ENCODE measurements at places on chromosomes 2 and 18.

GRCh38 chr2:148103946-148104345 lies 83.1 kb downstream of the MBD5 start:
- DNase-seq = no peak

DNA sequence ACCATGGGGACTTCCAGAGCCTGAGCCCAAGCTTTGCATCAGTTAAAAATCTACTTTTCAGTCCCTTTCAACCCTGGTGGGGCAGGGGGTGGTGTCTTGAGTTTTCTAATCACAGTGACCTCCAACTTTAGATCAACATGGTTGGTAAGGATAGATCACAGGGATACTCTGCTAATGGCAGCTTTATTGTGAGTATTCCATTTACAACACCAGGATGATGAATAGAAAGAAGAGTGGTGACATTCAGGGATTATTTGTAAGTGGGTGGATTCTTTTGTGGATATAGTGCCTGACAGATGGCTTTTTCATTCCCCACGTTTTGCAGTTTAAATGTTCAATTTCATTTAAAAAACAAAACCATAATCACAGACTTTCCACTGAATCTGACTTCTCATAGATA lies 51.3 kb downstream of the ZNF532 start:
- no peak for DNase-seq

GRCh38 chr2:112942654-112943002 lies 31.7 kb downstream of the IL37 start:
- DNase-seq = no peak

- DNase-seq = no peak
Measured at GRCh38 chr2:23036629-23037028, 348.4 kb upstream of the KLHL29 start.

DNA sequence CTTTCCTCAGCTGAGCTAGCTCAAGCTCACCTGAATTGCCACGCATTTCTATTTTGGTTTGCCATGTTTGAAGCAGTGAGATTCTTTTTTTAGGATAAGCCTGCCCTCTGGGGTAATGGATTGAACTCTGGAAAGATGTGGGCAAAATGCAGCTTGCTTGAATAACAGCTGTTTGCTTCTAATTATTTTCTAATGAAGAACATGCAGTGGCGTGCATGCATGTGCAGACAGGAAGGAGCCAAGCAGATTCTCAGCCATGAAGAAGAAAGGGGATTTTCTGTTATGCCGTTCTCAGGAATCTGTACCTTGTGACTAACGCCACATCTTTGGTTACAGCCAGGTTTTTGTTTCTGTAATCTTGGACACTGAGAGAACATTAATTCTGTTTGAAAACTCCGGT lies 171.2 kb downstream of the ANTXR1 start:
- DNase-seq = no peak

GRCh38 chr2:23694058-23695045 lies 232.6 kb downstream of the ATAD2B start:
- DNase-seq = no peak

DNA sequence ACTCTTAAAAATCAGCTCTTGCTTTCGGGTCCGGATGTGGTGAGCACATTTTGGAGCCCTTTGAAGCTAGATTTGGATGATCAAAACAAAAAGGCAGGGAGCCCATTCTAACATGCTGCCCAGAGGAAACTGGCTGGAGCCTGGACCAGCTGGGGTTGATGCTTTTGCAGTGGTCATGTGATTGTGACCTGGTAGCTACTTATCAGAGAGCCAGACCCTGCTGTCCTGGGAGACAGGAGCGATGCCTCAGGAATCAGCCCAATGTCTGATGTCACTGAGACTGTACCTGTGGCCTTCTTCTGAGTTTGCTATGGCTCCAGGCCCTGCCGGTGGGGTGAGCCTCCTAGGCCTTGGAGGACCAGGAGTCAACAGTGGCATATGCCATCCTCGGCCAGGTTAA lies 18.7 kb upstream of the SCLY start:
- DNase-seq = no peak

- no peak for DNase-seq
Measured at GRCh38 chr2:85769236-85769982, 15.6 kb downstream of the ATOH8 start.

DNA sequence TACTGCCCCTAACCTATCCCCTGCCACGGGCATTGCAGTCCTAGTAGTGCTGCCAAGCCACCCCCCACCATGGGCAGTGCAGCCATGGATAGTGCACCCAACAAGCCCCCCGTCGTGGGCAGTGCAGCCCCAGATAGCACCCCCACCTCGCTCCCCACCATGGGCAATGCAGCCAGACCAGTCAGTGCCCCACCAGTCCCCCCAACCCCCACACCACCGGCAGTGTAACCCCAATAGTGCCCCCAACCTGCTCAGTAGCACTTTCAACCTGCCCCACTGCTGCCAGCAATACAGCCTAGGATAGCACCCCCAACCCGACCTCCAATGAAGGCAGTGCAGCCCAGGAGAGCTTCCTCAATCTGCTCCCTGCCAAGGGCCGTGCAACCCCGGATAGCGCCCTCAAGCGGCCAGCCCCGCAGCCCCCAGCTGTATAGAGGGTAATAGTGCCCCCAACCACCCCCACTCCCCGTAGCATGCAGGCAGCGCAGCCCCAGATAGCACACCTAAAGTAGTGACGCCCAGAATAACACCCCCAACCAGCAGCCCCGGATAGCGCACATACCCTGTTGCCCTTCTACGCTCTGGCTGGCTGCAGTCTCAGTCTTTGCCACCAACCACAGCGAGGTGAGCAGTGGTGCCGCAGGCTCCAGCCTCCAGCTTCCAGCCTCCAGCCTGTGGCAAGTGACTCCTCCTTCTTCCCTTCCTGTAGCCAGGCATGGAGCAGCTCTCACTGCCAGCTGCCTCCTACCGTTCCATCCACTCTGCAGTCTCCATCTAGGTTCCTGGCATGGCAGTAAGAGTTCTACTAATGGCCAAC lies 45.4 kb upstream of the ANKRD62 start:
- no peak for DNase-seq

- no peak for DNase-seq
Measured at GRCh38 chr2:27376866-27377617, 3.5 kb downstream of the ZNF513 start.

GRCh38 chr2:231182513-231182899 lies 15.9 kb upstream of the ARMC9 start:
- DNase-seq = no peak

GRCh38 chr2:95382192-95382591 lies 20.3 kb upstream of the FAHD2A start:
- DNase-seq = no peak

- DNase-seq = no peak
Measured at GRCh38 chr2:172998547-172999272, 76.9 kb upstream of the MAP3K20 start.

GRCh38 chr2:238152771-238153688 lies 5.7 kb upstream of the ERFE start:
- no peak for DNase-seq

- no peak for DNase-seq
Measured at GRCh38 chr2:162720559-162721271, 117.9 kb downstream of the KCNH7 start.

DNA sequence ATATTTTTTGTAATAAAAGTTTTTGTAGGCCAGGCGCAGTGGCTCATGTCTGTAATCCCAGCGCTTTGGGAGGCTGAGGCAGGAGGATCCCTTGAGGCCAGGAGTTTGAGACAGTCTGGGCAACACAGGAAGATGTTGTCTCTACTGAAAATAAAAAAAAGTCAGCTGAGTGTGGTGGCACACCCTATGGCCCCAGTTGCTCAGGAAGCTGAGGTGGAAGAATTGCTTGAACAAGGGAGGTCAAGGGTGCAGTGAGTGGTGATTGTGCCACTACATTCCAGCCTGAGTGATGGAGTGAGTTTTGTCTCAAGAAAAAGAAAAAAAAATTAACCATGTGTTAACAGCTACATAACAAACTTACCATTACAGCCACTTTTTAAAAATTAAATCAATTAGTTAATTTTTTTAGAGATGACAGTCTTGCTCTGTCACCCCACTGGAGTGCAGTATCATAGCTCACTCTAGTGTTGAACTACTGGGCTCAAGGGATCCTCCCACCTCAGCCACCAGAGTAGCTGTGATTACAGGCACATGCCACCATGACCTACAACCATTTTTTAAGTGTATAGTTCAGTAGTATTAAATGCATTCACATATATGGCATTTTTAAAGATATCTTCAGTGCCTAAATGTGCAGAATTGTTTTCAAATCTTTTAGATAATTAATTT lies 67.2 kb upstream of the ACYP2 start:
- DNase-seq = peak; percentile 20

GRCh38 chr18:9858642-9859041 lies 27.1 kb upstream of the TXNDC2 start:
- no peak for DNase-seq

DNA sequence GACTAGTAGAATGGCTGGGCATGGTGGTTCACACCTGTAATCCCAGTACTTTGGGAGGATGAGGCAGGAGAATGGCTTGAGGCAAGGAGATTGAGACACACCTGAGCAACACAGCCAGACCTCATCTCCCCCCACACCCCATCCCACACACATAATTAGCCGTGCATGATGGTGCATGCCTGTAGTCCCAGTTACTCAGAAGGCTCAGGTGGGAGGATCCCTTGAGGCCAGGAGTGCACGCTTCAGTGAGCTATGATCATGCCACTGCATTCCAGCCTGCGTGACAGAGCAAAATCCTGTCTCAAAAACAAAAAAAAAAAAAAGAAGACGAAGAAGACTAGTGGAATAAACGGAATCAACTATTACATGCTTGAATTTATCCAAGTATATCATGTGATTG lies 150.0 kb downstream of the STK39 start:
- DNase-seq = no peak

GRCh38 chr2:239307921-239308613 lies 92.8 kb downstream of the HDAC4 start:
- DNase-seq = no peak

DNA sequence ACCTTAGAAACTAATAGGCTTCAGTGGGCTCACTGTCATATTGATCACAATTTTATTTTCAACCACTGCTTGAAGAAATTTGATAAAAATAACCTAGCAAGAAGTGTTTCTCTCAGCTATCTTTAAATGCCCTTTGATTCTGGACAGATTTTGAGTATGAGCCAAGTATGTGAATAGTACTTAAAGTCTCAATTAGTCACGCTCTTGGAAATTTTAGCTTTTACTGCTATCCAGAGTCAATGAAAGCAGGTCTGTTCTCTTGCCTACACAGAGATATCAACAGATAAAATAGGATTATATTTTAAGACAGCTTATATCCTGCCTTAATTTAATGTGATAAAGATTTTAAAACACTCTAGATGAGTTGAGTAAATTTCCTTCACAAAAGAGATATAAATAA lies 337.3 kb downstream of the CBLN2 start:
- DNase-seq = no peak

- no peak for DNase-seq
Measured at GRCh38 chr2:188798159-188798558, 176.0 kb upstream of the COL3A1 start.

DNA sequence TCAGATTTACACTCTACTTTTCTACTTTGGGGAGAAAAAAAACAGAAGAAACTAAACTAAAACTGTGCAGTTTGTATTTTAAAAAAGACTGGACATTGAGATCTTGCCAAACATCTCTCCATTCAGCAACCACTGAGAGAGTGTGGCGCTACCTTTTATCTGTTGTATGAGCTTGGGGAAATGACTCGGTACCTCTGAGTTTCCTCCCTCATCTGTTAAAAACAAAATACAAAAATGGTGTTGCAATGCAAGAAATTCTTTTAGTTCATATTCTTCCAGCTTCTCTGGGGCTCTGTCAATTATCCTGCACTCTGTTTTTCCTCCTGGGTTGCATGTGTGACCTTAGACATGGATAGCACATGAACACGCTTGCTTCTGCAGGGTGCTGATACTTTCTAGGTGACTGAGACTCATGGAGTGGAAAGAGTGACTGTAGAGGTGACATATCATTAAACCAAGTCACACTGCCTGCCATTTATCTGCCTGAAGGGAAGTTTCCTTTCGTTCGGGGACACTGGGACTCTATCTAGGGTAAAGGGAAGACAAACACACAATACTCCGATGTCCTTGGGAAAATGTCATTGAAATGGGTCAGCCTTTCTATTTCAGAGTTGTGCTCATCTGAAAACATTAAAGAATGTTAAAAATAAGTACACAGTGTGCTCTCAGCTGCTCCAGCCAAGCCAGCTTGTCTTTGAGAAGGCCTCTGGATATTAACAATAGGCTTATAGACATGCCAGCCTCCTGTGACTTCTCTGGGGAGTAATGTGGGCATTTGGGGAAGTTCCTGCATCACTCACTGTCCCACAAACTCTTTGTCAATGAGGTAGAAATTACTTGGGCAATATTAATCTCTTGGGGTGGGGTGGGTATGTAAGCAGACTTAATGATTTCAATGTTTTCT lies 91.4 kb downstream of the TRIB2 start:
- DNase-seq = no peak

All from CD4-positive, alpha-beta T cell treated with Interleukin-17A for 4 hours (primary cell).